M059J (cell line): ENCODE measurements at places on chromosomes 11 and 22. TPM values are rescaled to one million over a fixed set of nuclear protein-coding genes. Genes with fewer than 3 reads are reported as not detected.

TBC1D10A gene
- 13.5 and 20.9 TPM in 2 replicates for total RNA-seq

- no peak for DNase-seq
These were observed 2.7 kb downstream of the FAM118A start for GRCh38 chr22:45312415-45312814.

DNA sequence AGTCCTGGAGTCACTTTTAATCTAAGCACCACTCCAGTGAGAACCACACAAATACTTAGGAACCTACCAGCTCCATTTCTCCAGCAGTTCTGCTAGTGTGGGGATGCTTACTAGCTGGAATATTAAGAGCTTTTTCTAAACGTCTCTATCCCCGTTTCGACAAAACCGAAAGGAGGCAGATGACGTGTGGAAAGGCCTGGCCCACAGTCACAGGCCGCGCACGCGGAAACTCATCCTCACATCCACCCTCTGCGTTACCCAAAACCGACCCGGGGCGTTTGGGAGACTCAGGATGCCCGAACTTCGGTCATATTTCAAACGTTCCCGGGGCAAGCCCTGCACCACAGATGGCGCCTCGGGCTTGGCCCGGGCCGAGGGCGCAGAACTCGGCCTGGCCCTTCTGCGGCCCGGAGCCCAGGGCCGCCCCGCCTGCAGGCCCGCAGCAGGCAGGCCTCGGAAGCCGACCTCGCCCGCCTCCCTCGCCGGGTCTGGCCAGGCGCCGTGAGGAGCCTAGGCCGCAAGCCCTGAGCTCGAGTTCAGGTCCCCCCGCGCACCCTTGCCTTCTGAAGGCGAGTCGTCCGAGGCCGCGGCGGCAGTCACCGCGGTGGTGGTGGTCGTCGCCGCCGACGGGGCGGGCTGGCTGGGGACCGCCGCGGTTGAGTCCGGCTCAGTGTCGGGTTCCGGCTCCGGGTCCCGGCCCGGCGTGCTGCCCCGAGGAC is 473 bp downstream of the FNBP4 start:
- DNase-seq, result peak; percentile 71

DNA sequence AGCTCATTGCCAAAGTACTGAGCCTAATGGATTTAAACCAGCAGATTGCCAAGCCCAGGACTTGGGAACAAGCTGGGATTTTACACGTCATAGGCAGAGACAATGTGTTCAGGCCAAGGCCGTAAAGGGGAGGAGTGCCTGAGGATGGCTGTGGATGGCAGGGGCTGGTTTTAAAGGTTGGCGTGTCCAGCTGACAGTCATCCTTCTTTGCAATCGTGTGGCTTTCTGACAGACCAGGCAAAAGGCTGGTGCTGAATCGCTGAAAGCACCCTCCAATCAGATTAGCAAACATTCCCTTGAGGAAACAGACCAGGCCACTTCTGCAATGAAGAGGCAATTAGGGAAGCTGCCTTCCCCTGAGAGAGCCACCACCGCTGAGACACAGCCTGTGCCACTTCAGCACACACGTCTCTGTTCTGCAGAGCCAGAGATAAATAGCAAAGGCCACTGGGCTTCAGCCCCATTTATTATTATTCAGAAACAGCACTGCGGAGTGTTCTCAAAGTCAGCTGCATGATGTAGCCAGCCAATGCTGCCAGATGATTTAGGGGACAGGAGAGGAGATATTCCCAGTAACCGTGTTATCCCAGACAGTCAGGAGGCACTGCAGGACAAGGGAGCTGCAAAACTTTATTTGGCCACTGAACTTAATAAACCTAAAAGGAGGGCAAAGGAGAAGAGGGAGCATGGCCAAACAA is 54.2 kb upstream of the CSNK2A3 start:
- no peak for DNase-seq

DNA sequence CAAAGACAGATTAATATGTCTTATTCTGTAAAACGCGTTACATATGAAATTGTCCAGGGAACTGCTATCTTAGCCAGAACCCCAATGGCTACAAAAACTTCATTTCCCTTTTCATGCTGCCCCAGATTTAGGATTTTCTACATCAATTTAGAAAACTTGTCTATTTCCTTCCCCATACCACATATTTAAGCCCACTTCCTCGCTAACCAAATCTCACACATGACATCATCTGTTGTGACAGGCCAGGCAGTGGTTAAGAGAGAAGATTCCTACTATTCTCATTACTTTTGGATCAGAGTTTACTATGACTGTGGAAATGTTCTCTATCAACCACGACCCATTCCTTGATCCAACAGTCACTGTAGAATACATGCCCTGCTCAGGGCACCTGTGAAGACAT is 15.9 kb downstream of the CCDC82 start:
- no peak for DNase-seq

- DNase-seq, result no peak
These were observed 35.3 kb upstream of the SC5D start for GRCh38 chr11:121257289-121257688.

GRCh38 chr11:44305026-44305469 is 4.9 kb downstream of the ALX4 start:
- no peak for DNase-seq

- DNase-seq, result peak; percentile 34
These were observed 2226.5 kb upstream of the RAG2 start for GRCh38 chr11:38824573-38824972.

DNA sequence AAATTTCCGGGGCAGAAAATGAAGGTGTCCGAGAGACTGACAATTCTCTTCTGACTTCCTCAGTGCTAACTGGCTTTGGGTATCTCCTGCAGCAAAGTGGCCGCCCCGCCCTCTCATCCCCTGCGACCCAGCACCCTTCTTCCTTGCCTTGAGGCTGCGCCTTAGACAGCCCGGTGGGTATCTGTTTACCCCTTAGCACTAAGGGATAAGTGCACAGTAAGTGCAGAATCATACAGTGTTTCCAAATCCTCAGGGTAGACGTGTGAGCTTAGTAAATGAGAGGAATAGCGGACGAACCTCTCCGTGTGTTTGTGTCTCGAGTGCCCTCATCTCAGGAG is 368 bp upstream of the CHORDC1 start:
- no peak for DNase-seq

OR5I1 gene
- not detected in 2 replicates for total RNA-seq

DNA sequence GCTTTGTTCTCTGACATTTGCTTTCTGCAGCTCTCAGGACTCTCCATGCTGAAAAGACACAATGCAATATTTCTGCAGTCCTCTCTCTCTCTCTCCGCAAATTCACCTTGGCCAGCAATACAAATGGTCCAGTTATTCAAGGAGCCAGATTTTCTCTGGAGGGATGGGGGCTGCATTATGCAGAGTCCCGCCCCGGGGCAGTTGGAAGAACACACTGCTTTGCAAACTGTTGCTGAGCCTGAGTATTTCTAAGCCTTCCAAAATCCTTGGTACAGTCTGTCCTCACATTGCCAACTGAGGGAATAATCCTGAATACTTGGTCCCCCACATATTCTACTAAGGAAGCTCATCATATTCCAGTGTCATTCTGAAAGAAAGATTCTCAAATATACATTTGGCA is 94.3 kb upstream of the ZC3H12C start:
- DNase-seq, result no peak

- DNase-seq, result peak; percentile 61
These were observed 125.3 kb downstream of the MORC2 start for GRCh38 chr22:30843245-30843644.

RBMXL2 gene
- not detected in 2 replicates for total RNA-seq

- DNase-seq, result no peak
These were observed 8.3 kb downstream of the TSPO start for GRCh38 chr22:43159484-43160178.

GRCh38 chr22:43998679-43999264 is 25.3 kb upstream of the PARVB start:
- DNase-seq, result no peak

TRIM51 gene
- total RNA-seq, result not detected in 2 replicates
